ENCODE measurements at places on chromosomes 5 and 9.

- no peak for DNase-seq
Measured at GRCh38 chr9:15146268-15146700, 160.7 kb downstream of the TTC39B start.

GRCh38 chr5:83955916-83956315, 235.3 kb upstream of the HAPLN1 start:
- DNase-seq, result no peak

- DNase-seq, result no peak
Measured at GRCh38 chr5:57179262-57180200, 5.7 kb downstream of the GPBP1 start.

DNA sequence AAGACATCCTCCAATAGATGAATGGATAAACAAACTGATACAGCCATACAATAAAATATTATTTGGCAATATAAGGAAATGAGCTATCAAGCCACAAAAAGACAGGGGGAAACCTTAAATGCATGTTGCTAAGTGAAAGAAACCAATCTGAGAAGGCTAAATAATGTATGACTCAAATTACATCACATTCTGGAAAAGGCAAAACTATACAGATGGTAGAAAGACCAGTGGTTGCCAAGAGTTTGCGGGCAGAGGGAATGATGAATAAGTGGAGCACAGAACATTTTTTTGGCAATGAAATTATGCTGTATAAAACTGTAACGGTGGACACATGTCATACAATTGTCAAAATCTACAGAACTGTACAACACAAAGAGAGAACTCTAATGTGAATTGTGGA, 63.3 kb downstream of the CSF2 start:
- DNase-seq, result no peak

DNA sequence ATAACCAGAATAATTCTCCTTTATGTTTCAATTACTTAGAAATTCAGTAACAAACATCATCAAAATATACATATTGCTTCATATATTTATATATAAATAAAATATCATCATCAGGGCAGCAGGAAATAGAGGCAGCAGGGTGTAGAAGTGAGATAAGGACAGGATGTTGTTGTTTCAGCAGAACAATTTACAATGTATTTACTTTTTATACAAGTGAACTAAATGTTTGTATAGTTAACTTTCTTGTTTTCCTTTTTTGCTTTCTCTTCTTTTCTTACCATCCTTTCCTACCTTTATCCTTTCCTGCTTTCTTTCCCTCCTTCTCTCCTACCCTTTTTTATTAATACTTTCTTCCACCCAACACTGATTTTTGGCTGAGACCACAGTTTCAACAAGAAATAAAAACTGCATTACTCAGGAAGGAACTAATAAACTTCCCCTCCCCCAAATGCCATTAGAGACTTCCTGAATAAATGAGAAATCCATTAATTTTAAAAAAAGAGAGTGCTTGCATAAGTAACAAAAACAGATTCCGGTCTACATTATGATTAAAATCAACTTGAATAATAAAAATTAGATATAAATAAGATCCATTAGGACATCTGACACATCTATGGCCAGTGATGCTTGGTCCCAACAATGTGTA, 159.8 kb upstream of the ACOT12 start:
- peak; percentile 90 for DNase-seq

Measured in SK-N-MC (cell line).